ENCODE measurements at places on chromosomes 7 and 10.

DNA sequence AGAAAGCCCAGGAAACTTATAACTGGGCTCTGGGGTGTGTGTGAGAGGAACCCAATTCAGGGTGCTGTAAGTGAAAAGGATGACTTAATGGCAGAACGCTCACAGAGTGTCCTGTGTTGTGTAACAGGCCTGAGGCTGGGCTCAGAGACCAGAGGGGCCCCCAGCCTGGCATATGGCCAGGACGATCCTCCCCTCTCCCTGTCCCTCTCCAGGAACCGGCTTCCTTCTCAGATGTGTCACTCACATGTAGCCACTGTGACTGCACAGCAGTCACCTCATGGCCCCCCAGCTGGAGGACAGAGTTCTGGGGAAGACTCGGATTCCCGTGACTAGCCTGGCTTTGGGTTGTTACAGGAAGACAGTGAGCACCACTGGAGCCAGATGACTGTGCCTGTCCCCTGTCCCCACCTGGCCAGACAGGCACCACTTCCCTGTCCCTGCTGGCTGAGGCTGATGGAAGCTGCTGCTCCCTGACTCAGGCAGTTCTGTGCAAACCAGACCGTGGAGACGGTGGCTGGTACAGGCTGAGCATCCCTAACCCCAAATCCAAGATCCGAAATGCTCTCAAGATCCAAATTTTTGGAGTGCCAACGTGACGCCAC, 220.5 kb downstream of the MLLT10 start:
- no peak for DNase-seq

- no peak for DNase-seq
Observed at GRCh38 chr7:4177001-4177400, 505.1 kb upstream of the FOXK1 start.

- no peak for DNase-seq
Observed at GRCh38 chr7:15257689-15258088, 304.1 kb downstream of the AGMO start.

GRCh38 chr10:122495406-122496340, 34.3 kb downstream of the HTRA1 start:
- DNase-seq: no peak

DNA sequence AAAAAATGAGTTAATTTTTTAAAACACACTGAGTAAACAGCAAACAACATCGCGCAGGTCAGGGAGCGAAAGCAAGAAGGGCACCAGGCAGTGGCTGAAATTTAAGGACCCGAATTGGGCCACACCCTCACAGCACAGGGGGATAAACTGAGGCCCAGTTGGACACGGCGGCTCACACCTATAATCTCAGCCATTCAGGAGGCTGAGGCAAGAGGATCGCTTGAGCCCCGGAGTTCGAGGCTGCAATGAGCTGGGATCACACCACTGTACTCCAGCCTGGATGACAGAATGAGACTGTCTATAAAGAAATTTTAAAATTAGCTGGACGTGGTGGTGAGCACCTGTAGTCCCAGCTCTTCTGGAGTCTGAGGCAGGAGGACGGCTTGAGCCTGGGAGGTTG, 69.6 kb downstream of the PDGFA start:
- DNase-seq: no peak

- no peak for DNase-seq
Observed at GRCh38 chr10:131700506-131700905, 200.3 kb upstream of the PPP2R2D start.

- DNase-seq: no peak
Observed at GRCh38 chr10:129833994-129834739, 129.9 kb downstream of the EBF3 start.

- DNase-seq: no peak
Observed at GRCh38 chr10:18216482-18216881, 76.3 kb downstream of the CACNB2 start.

- DNase-seq: no peak
Observed at GRCh38 chr7:18437101-18437500, 58.4 kb upstream of the HDAC9 start.

- DNase-seq: peak; percentile 56
Observed at GRCh38 chr10:95333997-95334804, 43.4 kb upstream of the PDLIM1 start.

DNA sequence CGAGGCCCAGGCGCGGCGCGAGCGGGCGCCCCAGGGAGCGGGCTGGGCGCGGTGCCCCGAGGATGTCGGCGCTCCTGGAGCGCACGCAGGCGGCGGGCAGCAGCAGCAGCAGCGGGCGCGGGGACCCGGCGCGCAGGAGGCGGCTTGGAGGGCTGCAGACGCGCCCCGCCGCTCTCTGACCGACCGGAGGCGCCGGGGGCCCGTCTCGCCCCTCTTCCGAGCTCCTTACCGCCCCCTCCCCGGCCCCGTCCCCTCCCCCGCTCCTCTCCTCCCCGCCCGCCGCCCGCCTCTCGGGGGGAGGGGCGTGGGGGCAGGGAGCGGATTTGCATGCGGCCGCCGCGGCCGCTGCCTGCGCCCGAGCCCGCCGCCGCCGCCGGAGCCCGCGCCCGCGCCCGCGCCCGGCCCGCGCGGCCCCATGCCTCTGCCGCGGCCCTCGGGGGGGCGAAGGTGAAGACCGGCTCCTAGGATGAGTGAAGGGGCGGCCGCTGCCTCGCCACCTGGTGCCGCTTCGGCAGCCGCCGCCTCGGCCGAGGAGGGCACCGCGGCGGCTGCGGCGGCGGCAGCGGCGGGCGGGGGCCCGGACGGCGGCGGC, at the start of gene NRG3:
NRG3 (plus strand) TSS at position 320 of the 592 bp plus-strand sequence.
- DNase-seq: no peak

GRCh38 chr10:99814143-99814542, 31.7 kb downstream of the ABCC2 start:
- no peak for DNase-seq

DNA sequence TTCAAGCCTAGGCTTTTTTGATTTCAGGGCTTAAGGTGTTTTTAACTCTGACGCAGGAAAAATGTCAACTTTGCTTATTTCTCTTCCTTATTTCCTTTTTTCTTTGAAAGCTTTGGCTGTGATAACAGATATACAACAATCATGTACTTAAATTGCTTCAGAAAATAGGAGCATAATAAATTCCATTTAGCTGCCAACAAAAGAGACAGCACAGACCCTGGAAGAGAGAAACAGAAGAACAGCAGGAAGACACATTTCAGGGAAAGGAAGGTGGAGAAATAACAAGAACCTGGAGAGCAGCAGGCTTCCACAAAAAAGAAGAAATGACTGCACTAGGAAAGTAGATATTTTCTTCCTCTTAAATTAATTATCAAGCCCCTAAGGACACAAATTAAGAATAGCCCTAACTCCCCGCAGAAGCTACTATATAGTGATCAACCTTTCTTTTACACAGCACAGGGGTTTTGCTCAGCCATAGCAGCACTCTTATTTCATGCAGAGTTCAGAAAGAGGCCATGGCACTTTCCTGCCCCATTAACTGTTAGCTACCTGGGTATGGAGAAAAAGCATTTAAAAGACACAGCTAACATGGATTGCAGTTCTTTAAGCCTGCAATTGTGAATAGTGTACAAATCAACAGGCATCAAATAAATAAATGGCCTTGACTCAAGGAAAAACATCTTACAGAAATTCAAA, 61.5 kb downstream of the IQUB start:
- no peak for DNase-seq

GRCh38 chr10:78215645-78216044, 182.0 kb downstream of the RPS24 start:
- DNase-seq: peak; percentile 40

GRCh38 chr10:71996592-71997371, 32.6 kb downstream of the CHST3 start:
- no peak for DNase-seq

DNA sequence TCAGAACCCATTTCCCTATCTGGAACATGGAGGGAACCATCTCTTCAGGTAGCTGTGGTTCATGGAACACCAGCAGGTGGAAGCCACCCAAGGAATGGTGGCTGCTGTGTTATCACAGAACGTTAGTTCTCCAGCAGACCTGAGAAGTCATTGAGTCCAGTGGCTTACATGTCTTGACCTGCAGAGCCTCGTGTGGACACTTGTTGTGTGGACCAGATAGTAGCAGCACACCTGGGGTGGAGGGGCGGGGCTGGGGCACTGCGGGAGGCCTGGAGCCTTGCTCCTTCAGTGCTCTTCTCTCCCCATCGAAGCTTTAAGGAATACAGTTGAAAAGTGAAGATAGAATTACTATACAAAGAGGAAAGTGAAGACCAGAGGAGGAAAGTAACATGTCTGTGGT, 42.4 kb downstream of the VWA2 start:
- DNase-seq: no peak

GRCh38 chr7:154415709-154416399, 363.7 kb downstream of the DPP6 start:
- no peak for DNase-seq

- DNase-seq: peak; percentile 26
Observed at GRCh38 chr10:72846238-72846637, 47.3 kb upstream of the OIT3 start.

DNA sequence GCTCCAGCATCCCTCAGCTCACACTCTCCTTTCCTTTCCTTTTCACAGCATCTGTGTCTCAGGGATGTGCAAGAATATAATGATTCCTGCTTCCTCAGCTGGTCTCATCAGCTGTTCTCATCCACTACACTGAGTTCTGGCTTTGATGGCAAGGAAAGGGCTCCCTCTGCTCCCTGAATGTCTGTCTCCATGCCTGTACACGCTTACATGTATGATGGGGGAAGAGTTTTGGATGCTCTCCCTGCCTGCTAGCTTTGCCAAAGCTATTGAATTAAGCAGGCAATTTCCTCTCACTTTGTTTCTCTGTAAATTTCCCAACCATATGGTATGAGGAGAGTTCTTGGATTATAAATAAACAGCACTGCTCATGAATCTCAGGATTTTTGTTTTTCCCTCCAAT, 254.5 kb downstream of the SORCS3 start:
- DNase-seq: no peak

- DNase-seq: no peak
Observed at GRCh38 chr7:100185726-100186125, 8.0 kb downstream of the STAG3 start.

GRCh38 chr10:7718685-7719084, 15.6 kb downstream of the ITIH2 start:
- no peak for DNase-seq

DNA sequence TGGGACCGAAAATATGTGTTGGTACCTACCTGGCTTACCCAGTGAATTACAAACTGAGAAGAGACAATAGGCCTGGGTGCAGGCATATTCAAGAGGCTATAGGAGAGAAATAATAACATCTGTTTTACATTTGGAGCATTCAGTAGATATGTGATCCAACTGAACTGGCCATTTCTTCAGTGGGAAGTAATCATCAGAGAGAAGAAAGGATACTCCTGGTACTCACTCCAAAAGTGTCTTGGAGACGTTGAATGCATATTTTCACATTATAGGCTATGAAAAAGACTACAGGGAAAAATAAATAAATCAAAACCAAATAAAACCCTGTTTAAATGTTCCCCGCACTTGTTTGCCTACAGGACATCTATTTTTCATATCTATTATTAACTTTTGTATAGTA, 1680.3 kb downstream of the REEP3 start:
- no peak for DNase-seq

GRCh38 chr10:62599161-62599560, 205.4 kb upstream of the ADO start:
- DNase-seq: no peak

All from BJ (cell line).